ENCODE measurements at places on chromosomes 6 and 20.

GRCh38 chr6:35494161-35494563, 2.7 kb downstream of the TEAD3 start:
- DNase-seq: no peak

- DNase-seq: no peak
These were observed 71.4 kb upstream of the MYLIP start for GRCh38 chr6:16057446-16057845.

- DNase-seq: no peak
These were observed 277.9 kb upstream of the BMP2 start for GRCh38 chr20:6489361-6490171.

DNA sequence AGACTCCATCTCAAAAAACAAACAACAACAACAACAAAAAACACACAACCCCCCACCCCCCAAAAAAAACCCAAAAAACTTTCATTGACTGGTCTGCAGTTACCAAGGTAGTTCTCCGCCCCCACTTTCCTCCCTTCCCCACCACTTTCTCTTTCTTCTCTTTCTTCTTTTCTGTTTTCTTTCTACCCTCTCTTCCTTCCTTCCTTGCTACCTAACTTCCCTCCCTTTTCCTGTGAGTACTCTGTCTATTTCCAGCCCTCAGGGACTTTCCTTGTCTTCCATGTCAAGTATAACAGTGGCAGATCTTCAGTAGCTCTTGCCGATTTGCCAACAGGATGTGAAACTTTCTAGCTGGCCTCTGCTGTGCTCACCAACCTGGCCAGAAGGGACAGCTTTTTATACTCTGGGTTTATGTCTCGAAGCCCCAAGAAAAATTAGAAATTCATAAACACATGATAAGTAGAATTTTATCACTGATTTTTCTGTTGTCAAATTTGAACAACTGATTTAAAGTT, 399.5 kb downstream of the QKI start:
- DNase-seq: no peak

- no peak for DNase-seq
These were observed 33.3 kb downstream of the EPB41L2 start for GRCh38 chr6:131029626-131030297.

All from sciatic nerve (tissue), 2 donors.